Suppressor macrophage treated with lipopolysaccharide for 4 hours (primary cell): ENCODE measurements at places on chromosomes 16 and 17.

DNA sequence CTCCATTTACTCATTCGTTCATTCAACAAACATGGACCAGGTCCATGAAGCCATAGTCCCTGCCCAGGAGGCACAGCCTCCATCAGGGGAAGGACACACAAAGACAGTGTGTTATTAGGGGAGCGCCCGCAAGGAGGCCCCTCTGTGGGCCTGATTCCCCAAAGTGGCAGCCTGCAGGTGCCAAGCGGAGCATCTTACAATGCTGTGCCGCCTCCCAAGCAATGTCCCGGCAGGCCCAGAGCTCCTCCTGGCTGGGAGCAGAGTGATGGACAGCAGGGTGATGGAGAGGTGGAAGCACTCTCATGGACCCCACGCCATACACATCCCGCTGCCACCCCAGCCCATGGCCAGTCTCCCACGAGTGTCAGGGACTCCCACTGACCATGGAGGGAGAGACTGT, 25.8 kb downstream of the TRPV1 start:
- no peak for DNase-seq

GRCh38 chr16:24580665-24581064, 41.3 kb downstream of the RBBP6 start:
- DNase-seq = peak; percentile 2

GRCh38 chr16:2008009-2008526, 1.6 kb downstream of the ZNF598 start:
- no peak for DNase-seq

DNA sequence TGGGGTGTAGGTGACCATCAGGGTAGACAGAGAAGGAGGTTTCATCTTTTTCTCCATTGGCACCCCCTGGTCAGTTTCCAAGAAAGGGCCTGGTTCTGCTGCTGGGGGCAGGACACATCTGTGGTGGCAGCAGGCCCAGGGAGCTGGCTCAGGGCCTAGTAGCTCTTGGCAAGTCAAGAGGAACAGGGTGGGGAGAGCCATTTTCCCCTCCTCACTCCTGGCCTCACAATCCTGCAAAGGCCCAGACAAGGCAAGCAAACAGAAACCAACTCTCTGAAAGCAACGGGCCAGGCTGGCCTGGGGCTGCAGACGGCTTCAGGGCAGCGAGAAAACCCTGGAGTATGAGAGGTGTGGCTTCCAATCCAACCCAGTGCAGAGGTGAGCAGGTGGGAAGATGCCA, 192.9 kb upstream of the DYNLRB2 start:
- DNase-seq = no peak

- DNase-seq = peak; percentile 56
Observed at GRCh38 chr16:84752600-84752999, 52.8 kb downstream of the USP10 start.

DNA sequence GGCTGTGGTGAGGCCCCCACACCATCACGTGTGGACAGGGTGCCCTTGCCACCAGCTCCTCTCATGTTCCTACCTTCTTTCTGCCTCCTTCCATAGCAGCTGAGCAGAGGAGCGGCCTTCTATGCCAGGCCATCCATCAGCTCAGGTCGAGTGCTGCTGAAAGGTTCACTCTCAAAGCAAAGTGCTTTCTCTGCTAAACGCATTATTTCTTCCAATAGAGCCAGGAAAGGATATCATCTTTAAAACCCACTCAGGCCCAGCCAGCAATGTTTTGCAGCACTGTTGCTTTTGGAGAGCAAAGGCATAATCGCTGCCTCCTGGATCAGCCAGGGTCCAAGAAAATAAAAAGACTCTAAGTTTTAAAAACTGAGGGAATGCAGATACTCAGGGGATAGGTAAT, 54.9 kb upstream of the GPRC5B start:
- DNase-seq = no peak

DNA sequence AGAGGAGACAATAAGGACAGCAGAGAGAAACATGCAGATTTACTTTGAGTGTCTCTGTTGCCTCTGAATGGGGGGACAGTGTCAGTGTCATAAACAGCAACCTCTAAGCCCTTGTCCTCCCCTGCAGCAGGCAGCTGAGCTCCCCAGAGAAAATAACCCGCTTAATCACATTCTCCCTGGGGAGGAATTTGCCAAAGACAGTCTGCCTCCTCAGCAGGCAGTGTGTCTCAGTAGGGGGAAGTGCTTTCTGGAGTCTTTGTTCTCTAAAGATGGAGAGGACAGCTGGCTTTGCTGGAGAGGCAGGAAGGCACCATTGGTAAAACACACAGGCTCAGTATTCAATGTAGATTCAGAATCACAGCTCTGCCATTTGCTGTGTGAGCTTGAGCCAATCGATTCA, 16.1 kb downstream of the TEKT5 start:
- no peak for DNase-seq

GRCh38 chr16:35749253-35750141, 2290.1 kb downstream of the TP53TG3F start:
- no peak for DNase-seq

DNA sequence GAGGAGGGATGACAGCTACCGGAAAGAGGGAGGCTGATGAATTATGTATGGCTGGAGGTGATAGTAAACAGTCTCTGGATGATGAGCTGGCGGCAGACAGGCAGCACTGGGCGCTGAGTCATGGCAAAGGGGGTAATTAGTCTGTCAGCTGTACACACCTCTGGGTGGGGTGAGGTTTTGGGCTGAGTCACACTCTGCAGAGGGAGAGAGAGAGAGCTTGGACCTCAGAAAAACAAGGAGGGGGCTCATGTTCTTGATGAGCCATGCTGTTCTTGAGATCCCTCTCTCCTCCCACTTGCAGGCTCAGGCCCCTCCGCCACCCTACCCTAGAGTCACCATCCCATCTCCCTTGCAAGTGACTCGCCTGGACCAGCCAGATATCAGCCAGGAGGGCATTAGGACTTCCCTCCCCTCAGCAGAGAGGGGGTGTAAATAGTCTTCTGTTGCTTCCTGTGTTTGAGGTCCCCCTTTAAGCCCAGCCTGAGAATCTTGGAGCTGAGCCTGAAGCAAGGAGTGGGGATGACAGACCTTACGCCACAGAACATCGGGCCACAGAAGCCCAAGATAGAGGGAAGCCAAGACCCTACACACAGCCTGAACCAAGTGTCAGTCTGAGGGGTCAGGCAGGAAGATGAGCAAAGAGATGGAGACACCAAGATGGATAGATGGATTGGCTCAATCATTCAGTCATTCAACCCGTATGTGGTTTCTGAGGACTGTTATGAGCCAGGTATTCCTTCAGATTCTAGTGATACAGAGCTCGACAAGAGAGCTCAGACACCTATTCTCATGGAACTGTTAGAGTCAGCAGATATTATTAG, 383.2 kb upstream of the CCL2 start:
- no peak for DNase-seq

- DNase-seq = no peak
Observed at GRCh38 chr17:16512011-16512410, 20.0 kb upstream of the LRRC75A start.

- no peak for DNase-seq
Observed at GRCh38 chr16:56985962-56986360, 3.4 kb upstream of the NLRC5 start.

- no peak for DNase-seq
Observed at GRCh38 chr17:16351831-16352230, 1.4 kb downstream of the CENPV start.

DNA sequence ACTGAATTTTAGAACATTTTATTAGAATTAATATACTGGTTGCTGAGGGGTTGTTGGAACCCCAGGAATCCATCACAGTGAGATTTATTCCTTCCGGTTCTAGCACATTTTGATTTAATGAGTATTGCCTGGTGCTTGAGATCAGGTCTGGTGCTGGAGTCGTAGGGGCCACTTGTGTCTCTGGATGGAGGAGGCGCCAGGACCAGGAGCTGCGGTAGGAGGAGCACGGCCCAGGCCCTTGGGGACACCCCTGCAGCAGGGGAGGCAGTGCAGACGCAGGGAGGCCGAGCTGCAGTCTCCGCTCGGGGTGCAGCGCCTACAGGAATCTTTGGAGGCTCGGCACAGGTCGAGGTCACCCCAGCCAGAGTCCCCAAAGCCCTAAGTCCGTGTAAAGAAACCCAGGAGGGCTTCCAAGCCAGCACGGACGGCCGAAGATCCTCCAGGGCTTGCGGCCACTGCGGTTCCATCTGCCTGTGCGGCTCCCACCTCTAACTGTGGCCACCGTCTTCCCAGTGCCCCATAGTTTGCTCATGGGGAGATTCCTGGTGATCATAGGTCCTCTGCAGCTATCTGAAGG, 66.2 kb upstream of the CREBBP start:
- no peak for DNase-seq

DNA sequence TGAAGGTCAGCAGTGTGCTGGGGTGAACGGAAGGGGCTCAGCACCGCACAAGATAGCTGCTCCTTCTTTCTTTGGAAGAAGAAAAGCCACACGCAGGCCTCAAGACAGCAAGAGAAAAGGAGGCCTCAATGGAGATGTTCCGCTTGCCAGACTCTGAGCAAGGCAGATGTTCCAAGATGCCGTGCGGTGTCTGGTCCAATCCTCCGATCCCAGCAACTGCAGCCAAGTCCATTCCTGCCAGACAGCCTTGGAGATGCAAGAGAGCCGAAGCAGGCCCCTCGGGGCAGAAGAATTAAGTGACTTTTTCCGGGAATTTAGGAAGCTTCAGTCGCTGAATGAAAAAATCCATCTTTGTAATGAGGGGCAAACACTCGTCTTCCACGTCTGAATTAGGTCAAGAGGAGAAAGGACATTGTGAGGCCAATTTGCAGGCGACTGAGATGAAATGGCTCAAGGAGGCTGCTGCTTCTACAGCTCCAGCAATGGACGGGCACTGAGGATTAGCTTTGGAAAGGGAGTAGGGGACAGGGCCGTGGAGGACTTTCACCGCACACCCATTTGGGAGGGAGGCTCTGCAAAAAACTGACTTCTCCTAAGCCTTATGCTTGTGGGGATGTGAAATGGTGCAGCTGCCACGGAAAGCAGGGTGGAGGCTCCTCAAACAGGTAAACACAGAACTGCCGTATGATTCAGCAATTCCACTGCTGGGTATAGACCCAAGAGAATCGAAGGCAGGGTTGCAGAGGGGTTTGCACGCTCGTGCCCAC, 44.7 kb downstream of the RPH3AL start:
- no peak for DNase-seq

DNA sequence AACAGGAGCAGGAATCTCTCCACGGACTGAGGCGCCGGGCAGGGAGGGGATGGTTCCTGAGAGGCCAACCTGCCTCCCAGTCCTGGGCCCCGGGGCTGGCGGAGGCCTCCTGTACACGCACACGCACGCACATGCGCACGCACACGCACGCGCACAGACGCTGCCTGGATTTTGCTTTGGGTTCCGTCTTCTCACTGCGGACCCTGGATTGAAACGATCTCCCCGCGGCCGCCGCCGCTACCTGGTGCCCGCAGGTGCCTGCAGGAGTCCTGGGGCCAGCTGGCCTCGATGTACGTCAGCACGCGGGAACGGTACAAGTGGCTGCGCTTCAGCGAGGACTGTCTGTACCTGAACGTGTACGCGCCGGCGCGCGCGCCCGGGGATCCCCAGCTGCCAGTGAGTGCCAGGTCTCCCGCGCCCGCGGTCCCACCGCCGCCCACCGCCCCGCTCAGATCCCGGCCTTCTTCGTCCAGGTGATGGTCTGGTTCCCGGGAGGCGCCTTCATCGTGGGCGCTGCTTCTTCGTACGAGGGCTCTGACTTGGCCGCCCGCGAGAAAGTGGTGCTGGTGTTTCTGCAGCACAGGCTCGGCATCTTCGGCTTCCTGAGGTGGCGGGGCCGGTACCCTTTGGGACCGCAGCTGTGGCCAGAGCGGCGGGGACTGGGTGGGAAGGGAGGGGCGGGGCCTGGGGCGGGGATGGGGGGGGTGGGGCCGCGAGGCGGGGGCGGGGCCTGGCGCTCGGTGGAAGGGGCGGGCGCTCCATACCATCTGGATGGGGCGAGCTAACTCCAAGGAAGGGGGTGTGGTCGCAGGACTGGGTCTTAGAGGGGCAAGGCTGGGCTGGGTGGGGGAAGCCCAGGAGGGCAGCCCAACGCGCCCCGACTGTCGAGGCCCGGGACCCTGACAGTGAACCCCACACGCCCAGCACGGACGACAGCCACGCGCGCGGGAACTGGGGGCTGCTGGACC, 12.3 kb downstream of the CES4A start:
- DNase-seq = peak; percentile 37

DNA sequence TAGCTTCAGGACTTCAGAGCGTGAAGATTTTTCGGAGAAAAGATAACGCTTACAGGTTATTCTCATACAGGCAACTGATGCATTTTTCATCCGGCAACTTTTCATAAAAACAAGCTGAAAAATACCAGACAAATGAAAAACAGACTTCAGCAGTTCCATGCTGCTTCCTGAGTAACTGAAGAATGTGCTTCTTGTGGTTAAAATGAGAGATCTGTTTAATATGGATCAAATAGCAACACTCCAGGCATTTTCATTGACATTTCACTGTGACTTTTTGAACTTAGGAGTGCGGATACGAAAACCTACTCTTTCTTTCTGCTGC, 705 bp upstream of the PITPNC1 start:
- DNase-seq = no peak

GRCh38 chr17:11138023-11138422, 103.0 kb upstream of the SHISA6 start:
- no peak for DNase-seq

- DNase-seq = peak; percentile 68
Observed at GRCh38 chr16:69444873-69445517, 20.6 kb downstream of the CYB5B start.

DNA sequence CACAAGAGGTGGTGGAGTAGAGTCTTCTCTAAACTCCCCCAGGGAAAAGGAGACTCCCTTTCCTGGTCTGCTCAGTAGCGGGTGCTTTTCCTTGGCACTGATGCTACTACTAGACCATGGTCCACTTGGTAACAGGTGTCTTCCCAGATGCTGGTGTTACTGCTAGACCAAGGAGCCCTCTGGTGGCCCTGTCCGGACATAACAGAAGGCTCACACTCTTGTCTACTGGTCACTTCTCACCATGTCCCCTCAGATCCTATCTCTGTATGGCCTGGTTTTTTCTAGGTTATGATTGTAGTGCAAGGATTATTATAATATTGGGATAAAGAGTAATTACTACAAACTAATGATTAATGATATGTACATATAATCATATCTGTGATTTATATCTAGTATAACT, 49.7 kb upstream of the ARL4D start:
- DNase-seq = no peak

GRCh38 chr16:28210979-28211588, 681 bp downstream of the XPO6 start:
- DNase-seq = peak; percentile 80

DNA sequence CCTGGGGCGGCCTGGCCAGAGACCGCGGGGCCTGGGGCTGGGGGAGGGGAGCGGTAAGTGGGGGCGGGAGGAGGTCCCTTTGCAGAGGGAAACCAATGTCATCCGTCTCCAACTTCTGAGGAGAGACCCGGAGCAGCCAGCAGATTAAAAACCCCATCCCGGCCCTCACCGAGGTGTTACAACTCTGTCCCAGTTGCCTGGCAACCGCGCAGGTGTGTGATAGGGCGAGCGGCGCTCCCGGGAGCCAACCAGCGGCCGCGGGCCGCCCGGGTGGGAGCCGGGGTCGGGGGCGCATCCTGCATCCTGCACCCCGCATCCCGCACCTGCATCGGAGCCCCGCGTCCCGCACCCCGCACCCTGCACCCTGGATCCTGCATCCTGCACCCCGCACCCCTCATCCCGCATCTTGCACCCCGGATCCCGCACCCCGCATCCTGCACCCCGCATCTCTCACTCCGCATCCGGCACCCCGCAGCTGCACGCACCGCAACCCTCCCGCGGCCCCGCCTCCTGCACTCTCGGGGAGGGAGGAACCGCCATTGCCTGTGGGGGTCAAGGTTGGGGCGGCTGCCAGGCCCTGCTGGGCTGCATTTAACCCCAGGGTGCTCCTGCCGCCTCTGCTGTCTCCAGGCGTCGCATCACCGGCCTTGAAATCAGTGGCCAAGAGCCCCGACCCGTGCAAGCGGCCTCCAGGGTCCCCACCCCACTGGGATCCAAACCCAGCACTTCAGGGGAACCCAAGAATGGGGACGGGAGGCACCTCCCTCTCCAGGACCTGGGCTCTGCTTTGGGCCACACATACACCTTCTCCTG, 47.3 kb downstream of the RTN4RL1 start:
- DNase-seq = no peak
